ENCODE measurements at places on chromosomes 5 and 9. TPM values are rescaled to one million over a fixed set of nuclear protein-coding genes. Genes with fewer than 3 reads are reported as not detected.

GRCh38 chr5:111855356-111855755 lies 98.4 kb upstream of the NREP start:
- no peaks in the 10 kb centered on the region for H3K4me1 ChIP-seq
- H3K4me3 ChIP-seq, result no peak overlapping the region
- H3K36me3 ChIP-seq, result no peaks in the 10 kb centered on the region
- DNase-seq, result no peak
- no peaks in the 10 kb centered on the region for H3K27me3 ChIP-seq

DNA sequence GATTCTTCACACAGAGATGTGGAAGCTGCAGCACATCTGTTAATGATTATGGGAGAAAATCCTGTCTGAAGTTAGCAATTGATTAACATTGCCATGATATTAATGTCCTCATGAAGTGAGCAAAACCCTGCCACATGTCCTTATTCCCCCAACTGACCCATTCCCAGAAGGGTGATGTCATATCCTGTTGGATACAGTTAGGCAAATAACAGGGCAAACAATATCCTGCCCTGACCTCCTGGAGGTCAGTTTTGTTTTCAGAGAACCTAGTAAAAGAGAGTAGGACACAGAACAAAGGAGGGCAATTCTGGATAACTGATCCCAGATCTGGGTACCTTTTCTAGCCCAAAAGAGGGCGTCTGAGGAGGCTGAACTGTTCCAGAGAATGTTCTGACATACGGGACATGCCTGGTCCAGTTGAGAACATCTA lies 11.0 kb downstream of the ABLIM3 start:
- H3K27me3 ChIP-seq, result peaks cover 3% of the 10 kb centered on the region
- H3K4me3 ChIP-seq, result no peak overlapping the region
- no peak overlapping the region for H3K27ac ChIP-seq
- DNase-seq, result no peak

GRCh38 chr5:8864053-8864452 lies 681.8 kb downstream of the SEMA5A start:
- no peaks in the 10 kb centered on the region for H3K36me3 ChIP-seq
- no peaks in the 10 kb centered on the region for H3K4me1 ChIP-seq
- no peaks in the 10 kb centered on the region for H3K27me3 ChIP-seq
- H3K4me3 ChIP-seq, result no peak overlapping the region

GRCh38 chr5:35813521-35813920 lies 43.2 kb upstream of the IL7R start:
- DNase-seq, result no peak
- no peaks in the 10 kb centered on the region for H3K27me3 ChIP-seq
- peaks cover 36% of the 10 kb centered on the region for H3K4me1 ChIP-seq
- peaks cover 6% of the 10 kb centered on the region for H3K36me3 ChIP-seq
- H3K27ac ChIP-seq, result no peak overlapping the region

GRCh38 chr5:7074176-7074575 lies 321.8 kb upstream of the ADCY2 start:
- no peaks in the 10 kb centered on the region for H3K27me3 ChIP-seq
- no peaks in the 10 kb centered on the region for H3K36me3 ChIP-seq
- no peaks in the 10 kb centered on the region for H3K4me1 ChIP-seq

DNA sequence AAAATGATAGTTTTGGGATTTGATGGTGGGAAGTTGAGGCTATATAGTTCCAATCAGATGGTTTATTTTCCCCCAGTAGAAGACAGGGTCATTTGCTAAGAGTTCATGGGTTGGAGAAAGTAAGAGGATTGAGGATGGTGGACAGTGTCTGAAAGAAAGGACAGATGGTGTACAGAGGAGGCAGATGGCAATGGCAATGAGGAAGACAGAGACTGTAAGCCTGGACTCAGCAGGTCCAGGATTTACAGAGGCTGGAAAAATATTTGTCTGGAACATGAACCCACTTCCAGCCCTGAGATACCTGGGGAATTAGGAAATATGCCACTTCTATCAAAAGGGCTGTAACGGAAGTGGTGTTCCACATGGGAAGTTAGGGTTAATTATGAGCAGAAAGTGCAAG lies 84.5 kb downstream of the PCSK1 start:
- H3K36me3 ChIP-seq, result no peaks in the 10 kb centered on the region
- peaks cover 17% of the 10 kb centered on the region for H3K4me1 ChIP-seq
- no peak for DNase-seq

- H3K27me3 ChIP-seq, result no peaks in the 10 kb centered on the region
- H3K4me3 ChIP-seq, result no peak overlapping the region
- DNase-seq, result no peak
Measured at GRCh38 chr9:103537426-103537825, 542.3 kb downstream of the CYLC2 start.

DNA sequence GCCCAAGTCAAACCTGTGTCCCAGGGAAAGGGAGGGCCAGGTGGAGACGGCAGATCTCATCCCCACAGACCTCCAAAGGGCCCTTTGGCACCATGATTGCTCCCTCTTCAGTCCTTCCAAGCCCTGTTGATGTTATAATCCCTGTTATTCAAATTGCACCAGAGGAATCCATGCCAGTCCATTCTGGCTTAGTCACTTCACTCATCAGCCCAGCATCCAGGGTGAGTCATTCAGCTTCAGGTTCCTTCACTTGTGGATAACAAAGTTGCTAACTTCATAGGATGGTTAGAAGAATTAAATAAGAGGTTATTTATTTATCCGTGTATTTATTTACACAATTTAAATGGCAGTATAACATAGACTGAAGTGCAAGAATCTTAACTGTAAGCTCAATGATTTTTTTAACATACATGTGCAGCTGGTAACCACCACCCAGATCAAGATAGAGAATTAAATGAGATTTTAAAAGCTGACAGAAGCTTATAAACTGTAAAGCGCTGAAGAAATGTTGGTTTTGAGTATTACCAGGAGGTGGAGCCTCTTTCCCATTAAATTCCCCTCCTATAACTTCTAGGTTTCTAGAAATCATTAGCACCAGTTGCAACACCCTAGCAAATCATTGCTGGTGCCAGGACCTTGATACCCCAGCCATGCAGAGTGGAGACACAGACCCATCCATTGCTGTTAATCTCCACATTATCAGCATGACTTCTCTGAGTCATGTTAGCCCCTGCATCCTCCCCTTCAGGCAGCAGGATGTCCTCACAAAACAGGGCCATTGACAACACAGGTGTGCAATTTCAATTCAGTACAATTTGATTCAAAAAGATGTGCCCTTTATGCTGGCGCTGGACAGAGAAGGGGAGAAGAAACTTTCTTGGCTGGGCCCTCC lies 77.4 kb downstream of the SEC61B start:
- H3K4me1 ChIP-seq, result peaks cover 1% of the 10 kb centered on the region
- peaks cover 6% of the 10 kb centered on the region for H3K27me3 ChIP-seq
- H3K36me3 ChIP-seq, result no peaks in the 10 kb centered on the region

GRCh38 chr5:16625096-16625495 lies 8.3 kb upstream of the RETREG1 start:
- H3K4me3 ChIP-seq, result no peak overlapping the region
- H3K4me1 ChIP-seq, result peaks cover 42% of the 10 kb centered on the region
- H3K36me3 ChIP-seq, result no peaks in the 10 kb centered on the region

DNA sequence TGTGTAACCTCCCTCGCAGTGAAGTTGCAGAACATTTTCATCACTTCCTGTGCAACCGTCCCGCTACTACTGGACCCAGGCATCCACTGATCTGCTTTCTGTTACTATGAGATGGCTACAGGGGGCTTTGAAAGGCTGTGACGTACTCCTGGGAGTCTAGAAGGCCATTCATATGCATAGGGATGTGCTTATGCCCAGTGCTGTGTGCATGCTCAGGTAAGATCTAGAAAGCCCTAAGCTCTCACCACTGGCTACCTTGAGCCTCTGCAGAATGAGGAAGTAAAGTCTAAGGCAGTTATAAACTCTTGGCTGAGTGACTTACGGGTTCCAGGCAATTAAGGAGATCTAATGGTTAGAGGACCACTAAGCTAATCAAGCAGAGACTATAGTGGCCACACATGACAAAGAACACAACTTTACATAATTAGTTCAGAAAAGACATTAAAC lies 11.8 kb downstream of the HNRNPAB start:
- H3K4me3 ChIP-seq, result no peak overlapping the region
- H3K27me3 ChIP-seq, result no peaks in the 10 kb centered on the region
- H3K4me1 ChIP-seq, result peaks cover 3% of the 10 kb centered on the region
- H3K27ac ChIP-seq, result peak overlapping the region; percentile 25
- no peak for DNase-seq

DNA sequence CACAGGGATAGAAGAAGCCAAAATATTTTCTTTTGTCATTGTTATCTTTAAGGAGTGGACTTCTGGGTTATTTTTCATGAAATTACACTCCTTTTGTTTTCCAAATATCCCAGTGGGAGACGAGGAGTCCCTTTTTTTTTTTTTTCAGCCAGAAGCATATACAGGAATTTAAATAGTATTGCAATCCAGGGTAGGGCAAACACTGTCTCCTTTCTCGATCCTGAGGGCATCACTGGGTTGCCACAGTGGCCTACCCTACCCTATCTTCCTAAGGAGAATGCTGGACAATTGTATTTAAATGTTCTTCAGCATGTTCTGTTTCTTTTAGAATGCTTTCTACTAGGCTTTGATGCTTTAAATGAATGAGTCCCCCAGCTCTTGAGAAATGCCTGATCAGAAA lies 47.9 kb downstream of the LRRC70 start:
- H3K27me3 ChIP-seq, result no peaks in the 10 kb centered on the region
- H3K4me1 ChIP-seq, result no peaks in the 10 kb centered on the region
- no peak overlapping the region for H3K4me3 ChIP-seq
- peaks cover 8% of the 10 kb centered on the region for H3K36me3 ChIP-seq

GRCh38 chr9:34443976-34444375 lies 14.4 kb downstream of the FAM219A start:
- no peak for DNase-seq
- no peaks in the 10 kb centered on the region for H3K27me3 ChIP-seq
- no peaks in the 10 kb centered on the region for H3K4me1 ChIP-seq

- no peaks in the 10 kb centered on the region for H3K36me3 ChIP-seq
- H3K4me1 ChIP-seq, result no peaks in the 10 kb centered on the region
- no peak overlapping the region for H3K27ac ChIP-seq
- H3K4me3 ChIP-seq, result no peak overlapping the region
- H3K27me3 ChIP-seq, result no peaks in the 10 kb centered on the region
- DNase-seq, result no peak
Measured at GRCh38 chr5:50995285-50995942, 329.0 kb downstream of the PARP8 start.

- H3K4me3 ChIP-seq, result peak overlapping the region; percentile 99
- peak overlapping the region; percentile 99 for H3K27ac ChIP-seq
- no peaks in the 10 kb centered on the region for H3K27me3 ChIP-seq
- peaks cover 35% of the 10 kb centered on the region for H3K36me3 ChIP-seq
- no peak for DNase-seq
Measured at GRCh38 chr5:138032028-138032571, 779 bp downstream of the FAM13B start.

DNA sequence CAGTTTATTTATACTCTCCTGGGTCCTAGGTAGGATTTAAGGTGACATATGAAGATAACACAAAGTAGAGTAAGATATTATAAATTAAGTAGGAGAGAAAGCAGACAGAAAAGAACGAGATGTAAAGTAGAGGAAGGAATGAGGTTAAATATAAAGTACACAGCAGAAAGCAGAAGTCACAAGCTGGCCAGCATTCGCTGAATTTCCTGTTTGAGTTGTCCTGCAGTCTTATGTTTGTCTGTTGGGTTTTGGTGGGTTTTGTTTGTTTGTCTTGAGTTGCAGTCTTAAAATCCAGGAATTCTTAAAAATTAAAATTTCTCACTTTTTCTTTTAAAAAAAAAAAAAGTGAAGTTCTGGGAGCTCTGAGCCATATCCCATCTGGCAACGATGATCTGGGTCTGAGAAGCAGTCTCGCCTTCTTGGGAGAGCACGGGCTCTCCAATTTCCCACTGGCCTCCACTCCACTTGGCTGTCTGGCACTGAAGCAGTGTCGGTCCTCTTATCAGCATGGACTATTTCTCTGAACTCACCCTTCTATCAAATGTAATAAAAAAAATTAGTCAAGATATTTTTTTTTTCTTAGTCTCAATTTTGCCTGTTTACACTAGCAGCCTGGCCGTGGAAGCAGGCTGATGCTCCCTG lies 2.0 kb downstream of the S100Z start:
- H3K4me3 ChIP-seq, result no peak overlapping the region
- H3K36me3 ChIP-seq, result peaks cover 34% of the 10 kb centered on the region
- DNase-seq, result no peak
- H3K27me3 ChIP-seq, result no peaks in the 10 kb centered on the region
- H3K27ac ChIP-seq, result no peak overlapping the region

- H3K36me3 ChIP-seq, result peaks cover 8% of the 10 kb centered on the region
- H3K27me3 ChIP-seq, result no peaks in the 10 kb centered on the region
- DNase-seq, result no peak
- H3K27ac ChIP-seq, result no peak overlapping the region
- H3K4me3 ChIP-seq, result no peak overlapping the region
- H3K4me1 ChIP-seq, result peaks cover 53% of the 10 kb centered on the region
Measured at GRCh38 chr9:109956717-109957440, 176.9 kb downstream of the PALM2AKAP2 start.

- H3K36me3 ChIP-seq, result peaks cover 83% of the 10 kb centered on the region
- H3K27me3 ChIP-seq, result no peaks in the 10 kb centered on the region
- H3K27ac ChIP-seq, result peak overlapping the region; percentile 99
Measured at GRCh38 chr9:130017076-130017475, 25.9 kb downstream of the FNBP1 start.

DNA sequence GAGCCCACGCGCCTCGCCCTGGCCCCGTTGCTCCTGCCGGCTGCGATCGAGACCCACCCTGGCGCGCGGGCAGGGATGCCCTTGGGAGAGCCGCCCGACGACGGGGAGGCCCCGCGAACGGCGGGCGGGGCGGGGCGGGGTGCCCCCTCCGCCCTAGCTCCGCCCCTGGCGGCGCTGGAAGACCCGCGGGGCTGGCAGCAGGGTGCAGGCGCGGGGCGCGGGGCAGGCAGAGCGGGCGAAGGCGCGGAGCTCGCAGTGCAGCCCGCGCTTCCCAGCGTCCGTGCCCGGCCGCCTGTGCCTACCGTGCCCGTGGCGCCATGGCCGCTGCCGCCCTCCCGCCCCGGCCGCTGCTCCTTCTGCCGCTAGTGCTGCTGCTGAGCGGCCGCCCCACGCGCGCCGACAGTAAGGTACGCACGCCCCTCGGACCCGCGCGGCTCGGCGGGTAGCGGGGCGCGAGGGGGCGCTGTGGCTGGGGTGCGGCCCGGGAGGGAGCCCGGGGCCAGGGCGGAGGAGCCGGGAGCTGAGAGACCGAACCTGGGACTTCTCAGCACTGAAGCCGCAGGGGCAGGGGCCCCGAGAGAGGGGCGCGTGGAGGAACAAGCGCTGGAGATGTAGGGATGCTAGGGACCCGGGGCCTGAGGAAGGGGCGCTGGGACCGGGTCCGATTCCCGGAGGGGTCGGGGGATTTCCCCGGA lies at the start of gene OLFML2A:
OLFML2A (plus strand) TSS at position 180 of the 695 bp plus-strand sequence; CDS start at position 318, 138 bp downstream.
- peaks cover 23% of the 10 kb centered on the region for H3K4me1 ChIP-seq
- no peak within 1 kb of the TSS for H3K27ac ChIP-seq
- no peak for DNase-seq
- H3K27me3 ChIP-seq, result peaks cover 36% of the 10 kb centered on the region
- H3K36me3 ChIP-seq, result no peaks in the 10 kb centered on the region

- H3K27me3 ChIP-seq, result no peaks in the 10 kb centered on the region
- H3K4me3 ChIP-seq, result no peak overlapping the region
Measured at GRCh38 chr9:83656952-83657351, 34.0 kb downstream of the IDNK start.

CYFIP2 gene
- 182 TPM for total RNA-seq

GDF9 gene
- not detected for total RNA-seq

TNPO1 gene
- total RNA-seq, result 112 TPM

CMYA5 gene
- total RNA-seq, result 0.11 TPM

ZNF454 gene
- not detected for total RNA-seq

MCIDAS gene
- total RNA-seq, result not detected
